ENCODE measurements at places on chromosomes 2 and 18.

DNA sequence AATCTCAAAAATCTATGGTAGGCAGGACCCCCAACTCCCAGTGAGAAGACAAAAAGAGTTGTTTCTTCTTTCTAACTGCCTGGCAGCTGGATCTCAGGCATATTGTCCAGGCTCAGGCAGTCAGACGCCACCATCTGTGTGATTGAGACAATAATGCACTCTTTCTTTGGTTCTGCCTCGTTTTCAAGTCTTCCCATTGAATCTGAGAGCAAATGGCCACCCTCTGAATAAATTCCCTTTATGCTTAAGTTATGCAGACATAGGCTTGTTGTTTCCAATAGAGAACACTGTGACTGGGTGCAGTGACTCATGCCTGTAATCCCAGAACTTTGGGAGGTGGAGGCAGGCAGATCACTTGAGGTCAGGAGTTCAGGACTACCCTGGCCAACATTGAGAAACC lies 15.3 kb upstream of the CD207 start:
- DNase-seq: no peak

GRCh38 chr2:29705616-29706015 lies 215.8 kb downstream of the ALK start:
- DNase-seq: no peak

DNA sequence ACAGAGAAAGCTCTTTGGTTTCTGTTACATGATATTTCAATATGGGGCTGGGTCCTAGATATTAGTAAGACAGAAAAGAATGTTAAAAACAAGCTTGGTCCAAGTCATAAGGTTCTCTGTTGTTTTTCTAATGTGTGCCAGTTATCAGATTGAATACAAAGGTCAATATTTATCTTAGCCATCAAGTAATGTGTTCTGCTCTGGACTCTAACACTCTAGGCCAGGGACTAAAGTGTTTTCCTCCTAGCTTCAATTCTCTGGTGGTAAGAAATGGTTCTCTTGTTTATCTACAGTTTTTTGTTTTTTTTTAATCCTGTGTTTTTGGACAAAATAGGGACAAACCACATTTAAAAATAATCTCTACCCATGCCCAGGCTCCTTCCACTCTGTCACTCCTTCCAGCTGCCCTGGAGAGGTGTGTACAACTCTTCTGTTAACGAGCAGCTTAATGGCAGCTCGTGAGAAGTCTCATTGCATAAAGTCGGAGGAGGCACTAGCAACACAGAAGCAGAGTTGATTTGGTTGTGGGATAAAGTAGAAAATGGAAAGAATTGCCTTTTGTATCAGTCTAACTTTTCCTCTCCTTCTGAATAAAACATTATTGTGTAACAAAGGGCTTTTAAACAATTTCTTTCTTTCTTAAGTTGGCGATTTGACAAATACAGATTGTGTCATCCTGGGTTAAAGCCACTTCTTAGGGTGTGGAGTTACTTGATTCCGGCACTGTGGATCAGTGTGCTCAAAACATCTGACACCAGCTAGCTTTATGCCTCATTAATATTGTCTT lies 8.0 kb upstream of the SESTD1 start:
- no peak for DNase-seq

DNA sequence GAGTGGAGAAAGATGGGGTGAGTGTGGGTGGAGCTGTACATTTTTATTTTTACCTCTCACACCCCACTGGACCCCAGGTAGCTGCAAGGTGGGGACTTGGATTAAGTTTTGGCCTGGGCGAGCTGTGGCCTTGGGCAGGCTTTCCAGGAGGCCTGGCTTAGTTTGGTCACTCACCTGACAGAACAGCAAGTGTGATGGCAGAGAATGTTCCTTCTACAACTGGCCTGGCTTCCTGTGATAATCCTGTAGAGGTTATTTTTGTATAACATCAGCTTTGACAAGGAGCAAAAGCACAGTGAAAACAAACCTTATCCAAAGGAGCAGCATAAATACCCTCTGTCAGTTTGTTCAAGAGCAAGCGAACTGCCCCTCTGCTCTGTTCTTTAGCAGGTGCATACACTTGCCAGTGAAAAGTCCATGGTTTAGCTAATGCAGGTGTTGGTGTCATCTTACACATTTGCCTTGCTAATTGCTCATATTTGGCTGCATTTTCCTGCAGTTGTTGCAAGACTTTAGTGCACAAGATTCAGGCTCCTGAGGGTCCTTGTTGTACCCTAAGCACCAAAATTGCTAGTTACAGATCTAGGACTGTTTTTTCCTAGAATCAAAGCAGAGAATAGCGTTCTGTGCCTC lies 6.3 kb downstream of the THNSL2 start:
- no peak for DNase-seq

DNA sequence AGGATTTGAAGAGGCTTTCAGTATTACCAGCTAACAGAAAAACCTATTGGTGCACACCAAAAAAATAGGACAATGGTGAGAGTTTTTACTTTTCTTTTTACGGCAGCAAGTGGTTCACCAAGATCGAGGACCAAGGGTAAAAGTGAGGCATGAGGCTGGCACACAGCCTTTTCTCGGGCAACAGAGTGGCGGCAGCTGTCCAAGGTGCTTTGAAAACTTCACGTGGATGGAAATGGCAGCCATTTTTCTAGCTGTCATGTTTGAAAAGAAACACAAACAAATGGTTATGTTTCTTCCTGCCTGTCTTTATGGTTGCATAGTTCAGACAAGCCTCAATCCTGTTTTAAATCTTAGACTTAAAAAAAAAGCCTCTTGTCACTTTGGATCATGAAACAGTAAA lies 812.5 kb upstream of the CHAC2 start:
- no peak for DNase-seq

DNA sequence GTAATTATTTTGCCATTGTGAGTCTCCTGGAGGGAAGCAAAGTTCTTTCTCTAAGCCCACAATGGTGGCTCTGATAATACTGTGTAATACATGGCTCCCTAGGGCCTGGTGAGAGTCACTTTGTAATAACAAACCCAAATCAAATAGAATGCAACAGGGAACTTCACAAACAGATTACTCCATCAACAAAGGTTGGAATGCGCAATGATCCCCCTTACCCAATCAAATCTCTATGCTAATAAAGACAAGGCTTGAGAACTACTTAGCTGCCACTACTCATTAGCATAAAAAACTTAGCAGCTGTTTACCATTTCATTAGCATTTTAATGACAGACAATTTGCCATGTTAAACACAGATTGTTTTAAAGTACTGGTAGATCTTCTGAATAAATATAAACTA lies 285.6 kb upstream of the SESTD1 start:
- no peak for DNase-seq
